Kasumi-1 (cell line): ENCODE measurements at places on chromosomes 2 and 18.

- DNase-seq, result peak; percentile 79
Observed at GRCh38 chr18:72762515-72763122, 105.2 kb downstream of the NETO1 start.

GRCh38 chr2:47528874-47529273 lies 125.9 kb downstream of the MSH2 start:
- no peak for DNase-seq

DNA sequence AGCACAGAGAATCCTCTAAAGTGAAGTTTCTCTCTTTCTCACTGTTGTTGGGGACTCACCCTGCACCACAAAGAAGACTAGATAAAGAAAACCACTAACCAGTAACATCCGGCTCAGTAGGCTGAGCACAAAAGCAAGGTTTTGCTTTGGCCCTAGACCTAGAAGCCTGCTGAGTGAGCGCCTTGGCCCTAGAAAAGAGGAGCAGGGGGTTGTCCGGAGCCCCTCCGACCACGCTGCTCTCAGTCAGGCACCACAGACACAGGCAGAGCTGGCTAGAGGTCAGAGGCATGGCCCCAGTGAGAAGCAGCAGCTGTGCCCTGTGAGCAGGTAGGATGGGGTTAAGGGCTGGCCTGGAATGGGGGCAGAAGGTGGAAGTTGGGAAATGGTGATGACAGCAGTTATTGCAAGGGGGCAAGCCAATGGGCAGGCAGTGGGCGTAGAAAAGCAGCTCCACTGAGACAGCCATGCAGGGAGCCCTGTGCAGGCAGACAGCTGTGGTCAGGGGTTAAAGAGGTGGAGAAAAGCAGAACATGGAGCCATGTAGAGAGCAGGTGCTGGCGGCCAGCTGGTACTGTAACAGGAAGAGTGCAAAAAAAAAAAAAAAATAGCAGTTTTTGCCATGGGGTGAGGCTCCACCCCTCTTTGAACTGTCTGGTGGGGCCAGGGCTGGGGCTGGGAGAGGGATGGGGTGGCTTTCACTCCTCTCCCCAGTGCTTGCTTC lies 36.9 kb upstream of the SLC14A1 start:
- DNase-seq, result peak; percentile 96

GRCh38 chr2:120748741-120749140 lies 13.1 kb downstream of the GLI2 start:
- no peak for DNase-seq

GRCh38 chr2:151508519-151508918 lies 98.8 kb downstream of the RIF1 start:
- no peak for DNase-seq

GRCh38 chr18:79283131-79283810 lies 112.5 kb upstream of the NFATC1 start:
- no peak for DNase-seq

- no peak for DNase-seq
Observed at GRCh38 chr2:193523662-193524061, 1328.9 kb upstream of the TMEFF2 start.

DNA sequence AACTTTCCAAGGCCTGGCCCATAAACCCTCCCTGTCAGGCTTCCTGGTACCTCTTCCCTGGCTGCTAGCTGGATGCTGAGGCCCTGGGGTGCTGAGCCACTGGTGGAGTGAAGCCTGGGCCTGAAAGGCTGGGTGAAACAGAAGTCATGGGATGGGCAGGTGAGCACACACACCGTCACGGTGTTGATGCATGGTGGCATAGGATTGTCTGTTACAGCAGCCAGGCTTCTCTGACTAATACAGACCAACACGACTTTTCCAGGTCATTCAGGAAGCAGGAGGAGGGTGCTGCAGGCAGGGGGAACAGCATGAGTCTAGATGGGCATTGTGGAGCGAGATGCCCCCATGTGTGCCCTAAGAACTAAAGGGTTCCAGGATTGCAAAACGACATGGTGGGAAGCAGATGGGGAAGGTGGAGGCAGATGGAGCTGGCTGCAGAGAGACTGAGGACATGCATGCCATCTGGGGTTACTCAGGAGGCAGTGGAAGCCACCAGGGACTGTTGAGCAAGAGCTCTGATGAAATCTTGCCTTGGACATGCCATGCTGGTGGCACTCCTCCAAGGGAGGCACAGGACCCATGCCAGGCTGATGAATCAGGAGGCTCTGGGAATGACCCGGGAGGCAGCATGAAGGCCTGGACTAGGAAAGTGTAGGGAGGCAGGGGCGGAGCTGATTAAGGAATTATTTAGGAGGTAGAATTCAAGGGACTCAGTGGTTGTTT lies 480.9 kb downstream of the TSN start:
- DNase-seq, result no peak

- DNase-seq, result no peak
Observed at GRCh38 chr2:118689456-118689855, 158.0 kb downstream of the EN1 start.

- peak; percentile 77 for DNase-seq
Observed at GRCh38 chr18:44725300-44726058, 44.8 kb downstream of the SETBP1 start.

DNA sequence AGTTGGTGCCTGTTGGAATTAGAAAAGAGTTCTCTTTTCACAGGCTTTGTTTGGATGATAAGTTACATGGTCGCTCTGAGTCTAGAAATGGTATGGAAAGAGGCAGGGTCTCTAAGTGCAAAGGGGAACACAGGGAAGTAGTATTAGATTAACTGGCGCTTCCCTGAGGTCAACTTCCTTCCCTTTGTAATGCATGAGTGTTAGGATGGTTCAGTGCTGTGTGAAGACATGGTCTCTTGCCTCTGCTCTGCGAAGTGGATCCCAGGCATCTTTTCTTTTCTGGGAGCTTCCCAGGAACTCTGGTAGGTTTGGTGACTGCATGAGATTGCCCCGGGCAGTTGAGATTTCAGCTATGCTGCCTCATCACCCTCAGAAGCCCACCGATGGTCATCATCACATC lies 170.3 kb downstream of the MIB1 start:
- DNase-seq, result no peak

GRCh38 chr2:122368576-122369243 lies 613.3 kb downstream of the TSN start:
- no peak for DNase-seq

GRCh38 chr2:149687052-149687427 lies 99.5 kb upstream of the MMADHC start:
- DNase-seq, result no peak

GRCh38 chr2:165305391-165306096 lies 66.3 kb downstream of the SCN2A start:
- DNase-seq, result no peak

- DNase-seq, result no peak
Observed at GRCh38 chr2:24509840-24510239, 18.8 kb downstream of the NCOA1 start.

DNA sequence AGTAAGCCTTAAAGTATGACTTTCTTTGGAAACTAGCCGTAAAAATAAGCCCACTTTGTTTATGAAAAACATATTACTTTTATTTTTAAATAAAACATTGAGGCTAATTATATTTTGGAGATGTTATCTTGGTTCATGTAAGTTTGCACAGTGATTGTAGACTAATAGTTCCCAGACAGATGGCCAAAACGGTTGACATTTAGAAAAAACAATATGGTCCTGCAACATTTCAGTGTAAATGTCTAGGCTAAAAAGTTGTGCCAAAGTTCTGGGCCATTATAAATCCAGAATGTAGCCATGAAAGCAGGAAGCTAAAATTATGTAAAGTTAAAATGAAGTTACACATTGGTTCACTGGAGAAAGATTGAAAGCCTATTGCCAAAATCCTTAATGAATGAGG lies 43.6 kb downstream of the SLC5A7 start:
- no peak for DNase-seq

- no peak for DNase-seq
Observed at GRCh38 chr2:72133721-72134407, 13.8 kb downstream of the CYP26B1 start.

- no peak for DNase-seq
Observed at GRCh38 chr18:46332921-46333341, 228.7 kb downstream of the HAUS1 start.

DNA sequence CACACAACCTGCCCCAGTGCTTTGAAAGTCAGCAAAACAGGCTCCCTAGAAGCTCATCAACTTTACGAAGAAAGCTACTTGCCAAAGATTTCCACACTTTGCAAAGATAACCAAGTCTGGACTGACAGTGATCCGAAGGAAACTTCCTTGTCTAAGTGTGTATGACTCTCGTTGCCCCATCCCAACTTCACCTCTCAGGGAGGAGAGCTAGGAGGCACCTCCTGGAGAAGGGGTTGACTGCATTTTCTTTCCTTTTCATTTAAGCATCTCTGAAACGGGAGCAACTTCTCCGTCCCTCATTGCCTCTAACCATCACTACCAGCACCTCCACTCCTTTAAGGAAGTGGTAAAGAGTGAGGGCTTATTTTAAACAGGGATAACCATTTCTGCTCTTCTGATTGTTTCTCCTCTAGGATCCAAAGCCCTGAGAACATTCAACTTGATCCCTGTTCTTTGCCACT lies 7.0 kb downstream of the ZEB2 start:
- peak; percentile 49 for DNase-seq

DNA sequence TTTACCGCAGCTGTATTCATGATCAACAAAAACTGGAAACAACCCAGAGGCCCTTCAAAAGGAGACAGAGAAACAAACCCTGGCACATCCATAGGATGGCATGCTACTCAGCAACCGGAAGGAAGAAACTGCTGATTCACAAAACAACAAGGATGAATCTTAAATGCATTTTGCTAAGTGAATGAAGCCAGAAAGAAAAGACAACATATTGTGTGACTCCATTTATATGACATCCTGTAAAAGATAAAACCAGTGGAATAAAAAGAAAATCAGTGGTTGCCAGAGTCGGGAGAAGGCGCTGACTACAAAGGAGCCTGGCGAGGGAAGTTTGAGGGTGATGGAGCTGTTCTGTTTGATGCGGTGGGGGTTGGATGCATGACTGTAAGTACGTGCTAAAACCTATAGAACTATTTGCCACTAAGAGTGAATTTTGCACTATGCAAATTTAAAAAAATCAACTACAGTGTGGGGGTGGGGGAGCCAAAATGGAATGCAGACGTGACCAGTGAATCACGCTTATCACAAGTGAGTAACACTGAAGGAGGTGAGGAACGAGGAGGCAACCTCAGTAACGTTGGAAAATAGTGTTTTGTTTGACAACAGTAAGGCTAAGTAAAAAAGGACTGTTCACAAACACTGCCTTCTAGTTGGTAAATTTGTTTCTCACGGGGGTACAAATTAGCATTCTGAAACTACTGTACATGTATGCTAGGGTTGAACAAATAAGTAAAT lies 108.9 kb downstream of the INHBB start:
- no peak for DNase-seq

DNA sequence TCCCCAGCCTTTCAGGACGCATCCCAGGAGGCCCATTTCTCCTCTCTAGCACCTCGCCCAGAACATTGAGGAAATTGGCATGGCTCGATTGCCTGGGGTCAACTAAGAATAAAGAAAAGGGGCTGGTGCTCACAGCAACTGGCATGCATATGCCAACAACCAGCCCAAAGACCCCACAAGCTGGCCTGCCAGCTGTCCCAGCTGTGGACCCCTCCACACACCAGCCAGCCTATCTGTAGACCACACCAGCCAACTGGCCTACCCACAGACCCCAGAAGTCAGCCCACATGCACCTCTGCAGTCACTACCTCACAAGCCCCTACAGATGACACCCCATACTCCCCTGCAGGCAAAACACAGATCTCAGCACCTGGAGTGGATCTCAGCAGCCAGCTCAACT lies 123.8 kb upstream of the ID2 start:
- no peak for DNase-seq

DNA sequence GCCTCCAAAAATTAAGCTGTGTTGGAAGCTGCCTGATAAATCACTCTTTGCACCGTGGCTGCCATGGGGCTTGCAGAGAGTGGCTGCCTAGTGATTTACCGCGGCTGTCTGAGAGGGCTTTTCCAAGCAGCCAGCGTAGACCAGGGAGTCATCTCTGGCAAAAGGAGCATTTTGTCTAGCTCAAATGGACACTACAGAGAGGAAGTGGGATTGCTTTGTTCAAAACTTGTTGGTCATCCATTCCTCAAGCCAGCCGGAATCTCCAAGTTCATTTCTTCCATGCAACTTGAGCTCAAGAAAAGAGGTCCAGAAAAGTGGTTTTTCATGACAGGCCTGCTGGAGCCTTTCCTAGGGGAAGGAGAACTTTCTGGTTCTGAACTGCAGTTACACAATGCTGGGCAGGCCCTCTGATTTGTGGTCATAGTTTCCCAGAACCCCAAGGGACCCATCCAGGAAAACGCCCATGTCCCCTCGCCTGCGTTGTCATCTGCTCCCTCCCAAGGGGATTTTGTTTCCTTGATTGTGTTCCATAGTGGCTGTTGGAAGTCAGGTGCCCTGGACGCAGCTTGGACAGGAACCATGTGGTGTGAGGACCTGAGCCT lies 108.1 kb downstream of the TRIB2 start:
- DNase-seq, result no peak

- no peak for DNase-seq
Observed at GRCh38 chr18:12751891-12752290, 49.0 kb downstream of the PSMG2 start.

DNA sequence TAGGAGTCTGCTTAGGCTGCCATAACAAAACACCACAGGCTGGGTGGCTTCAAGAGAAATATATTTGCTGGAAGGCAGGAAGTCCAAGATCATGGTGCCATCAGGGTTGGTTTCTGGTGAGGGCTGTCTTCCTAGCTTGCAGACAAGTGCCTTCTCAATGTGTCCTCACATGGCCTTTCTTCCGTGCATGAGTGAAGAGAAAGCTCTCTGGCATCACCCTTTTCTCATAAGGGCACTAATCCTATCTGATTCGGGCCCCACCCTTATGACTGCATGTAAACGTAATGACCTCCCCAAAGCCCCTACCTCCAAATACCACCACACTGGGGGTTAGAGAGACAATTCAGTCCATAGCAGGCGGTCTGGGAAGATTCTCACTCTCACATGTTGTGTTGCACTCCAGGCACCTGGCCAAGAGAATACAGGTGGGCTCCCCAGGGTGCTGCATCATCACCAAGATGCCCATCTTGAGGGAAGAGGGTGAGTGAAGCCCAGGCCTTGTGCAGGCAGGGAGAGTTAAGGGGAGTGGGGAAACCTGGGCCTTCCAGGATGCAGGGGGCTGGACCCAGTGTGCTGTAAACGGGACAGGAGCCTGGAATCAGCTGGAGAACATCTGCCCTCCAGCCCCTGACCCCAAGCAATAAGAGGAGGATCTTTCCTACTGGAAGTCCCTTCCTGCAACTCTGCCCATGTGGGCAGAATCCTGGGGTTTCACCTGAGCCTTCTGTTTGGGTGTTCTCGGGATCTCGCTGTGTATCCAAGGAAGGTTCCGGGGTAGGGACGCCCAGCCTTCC lies 10.2 kb downstream of the CATIP start:
- DNase-seq, result no peak

GRCh38 chr2:192978395-192978794 lies 783.7 kb upstream of the TMEFF2 start:
- DNase-seq, result no peak

GRCh38 chr2:82234283-82234874 lies 1929.8 kb upstream of the LRRTM1 start:
- no peak for DNase-seq

- DNase-seq, result no peak
Observed at GRCh38 chr2:12607971-12608370, 108.8 kb upstream of the TRIB2 start.

DNA sequence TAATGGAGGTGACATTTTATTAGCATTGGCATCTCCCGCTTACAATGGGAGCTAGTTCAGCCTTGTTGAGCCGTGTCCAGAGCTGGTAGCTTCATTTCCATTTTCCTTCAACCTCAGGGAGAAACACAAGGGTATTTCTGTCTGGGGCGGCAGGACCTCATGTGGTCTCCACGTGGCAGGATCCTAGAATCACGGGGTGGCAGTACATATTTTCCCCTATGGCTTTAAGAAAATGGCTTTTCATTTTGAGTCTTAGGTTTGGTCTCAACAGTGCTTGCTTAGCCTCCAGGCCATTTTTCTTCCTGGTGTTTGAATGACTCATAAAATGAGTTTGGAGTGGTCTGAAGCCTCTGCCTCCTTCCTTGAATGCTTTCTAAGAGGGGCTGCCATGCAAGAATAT lies 20.3 kb downstream of the CABLES1 start:
- no peak for DNase-seq
